Activated CD4-positive, alpha-beta T cell treated with anti-CD3 and anti-CD28 coated beads, Interleukin-2, amount 10 ng/mL, durations not matched to agents 24 days and 14 days (primary cell): ENCODE measurements at places on chromosomes 4 and X.

DNA sequence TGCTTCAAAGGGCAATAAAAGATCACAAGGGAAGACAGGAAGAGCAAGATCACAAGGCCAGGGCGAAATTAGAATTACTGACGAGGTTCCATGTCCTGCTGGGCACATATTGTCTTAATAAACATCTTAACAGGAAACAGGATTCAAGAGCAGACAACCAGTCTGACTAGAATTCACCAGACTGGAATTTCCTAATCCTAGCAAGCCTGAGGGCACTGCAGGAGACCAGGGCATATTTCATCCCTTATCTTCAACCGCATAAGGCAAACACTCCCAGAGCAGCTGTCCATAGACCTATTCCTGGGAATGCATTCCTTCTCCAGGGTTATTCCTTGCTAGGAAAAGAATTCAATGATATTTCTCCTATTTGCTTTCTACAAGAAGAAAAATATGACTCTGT lies 12.4 kb upstream of the TDO2 start:
- no peak for DNase-seq

- DNase-seq = no peak
Observed at GRCh38 chr4:6115342-6115741, 85.0 kb downstream of the JAKMIP1 start.

DNA sequence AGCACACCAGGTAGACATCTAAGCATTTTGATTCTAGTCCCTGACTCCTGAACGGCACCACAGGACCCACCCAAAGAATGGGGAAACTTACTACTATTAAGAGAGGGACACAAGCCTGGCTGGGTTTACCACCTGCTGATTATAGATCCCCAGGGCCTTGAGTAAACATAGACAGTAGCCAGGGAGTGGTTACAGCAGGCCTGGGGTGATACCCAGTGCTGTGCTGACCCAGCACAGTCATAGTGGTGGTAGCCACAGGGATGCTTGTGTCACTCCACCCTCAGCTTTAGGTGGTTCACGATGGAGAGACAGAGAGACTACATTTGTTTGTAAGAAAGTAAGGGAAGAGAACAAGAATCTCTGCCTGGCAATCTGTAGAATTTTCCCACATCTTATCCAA lies 11.7 kb downstream of the CYSLTR1 start:
- no peak for DNase-seq

DNA sequence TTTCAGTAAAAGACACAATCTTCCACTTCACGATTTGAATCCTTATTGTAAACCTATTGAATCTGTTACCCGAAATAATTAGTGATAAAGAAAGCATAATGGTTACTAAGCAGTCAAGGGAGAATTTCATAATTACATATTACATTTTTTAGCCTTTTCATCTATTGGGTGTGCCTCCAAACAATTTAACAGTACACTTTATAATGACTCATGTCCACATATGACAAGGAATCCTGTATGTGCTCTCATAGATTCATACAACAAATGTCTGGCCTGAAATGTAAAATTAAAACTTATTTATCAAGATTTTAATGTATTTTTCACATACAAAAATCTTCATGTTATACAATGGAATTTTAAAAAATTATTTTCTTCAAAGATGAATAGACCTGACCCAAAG lies 39.4 kb downstream of the PPP3CA start:
- DNase-seq = no peak

DNA sequence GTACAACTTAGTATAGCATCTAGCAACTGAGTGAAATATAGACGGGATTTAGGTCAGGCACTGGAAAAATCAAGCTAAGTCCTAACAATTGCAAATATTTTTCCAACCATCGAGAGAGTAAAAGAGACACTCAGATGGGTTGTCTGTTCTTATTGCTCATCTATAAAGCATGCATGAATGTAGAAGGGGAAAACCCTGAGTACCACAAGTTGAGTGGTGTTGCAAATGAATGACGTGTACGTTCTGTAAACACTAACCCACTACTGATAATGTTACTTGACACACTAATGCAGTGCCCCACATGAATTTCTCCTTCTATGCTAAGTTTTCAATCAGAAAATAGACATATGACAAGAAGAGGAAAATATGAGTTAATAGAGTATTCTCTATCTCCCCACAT lies 211.2 kb downstream of the COX18 start:
- DNase-seq = no peak

DNA sequence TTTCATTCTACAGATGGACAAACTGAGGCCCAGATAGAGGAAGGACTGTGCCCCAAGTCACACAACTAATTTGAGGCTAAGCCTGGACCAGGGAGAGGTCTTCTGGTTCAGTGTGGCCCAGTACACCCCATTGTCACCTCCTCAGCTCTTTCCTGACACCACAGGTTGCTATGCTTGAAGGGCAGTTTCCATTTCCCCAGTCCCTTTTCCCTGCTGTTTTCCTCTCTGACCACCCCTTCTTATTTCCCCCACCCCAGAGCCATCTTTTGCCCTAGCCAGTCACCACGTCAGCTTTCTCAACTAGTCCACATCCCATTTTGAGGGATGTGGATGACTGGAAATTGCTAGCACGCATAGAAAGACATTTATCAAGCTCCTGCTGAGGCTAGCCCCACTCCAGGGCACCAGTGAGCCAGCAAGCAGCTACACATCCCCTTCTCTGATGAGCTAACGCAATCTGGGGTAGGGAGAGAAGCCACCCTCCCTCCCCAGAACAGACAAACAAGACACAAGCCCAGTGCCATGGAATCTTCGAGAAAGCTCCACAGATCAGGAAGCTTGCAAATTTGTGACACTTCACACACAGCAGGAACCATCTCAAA lies 1.3 kb downstream of the GABRE start:
- no peak for DNase-seq

DNA sequence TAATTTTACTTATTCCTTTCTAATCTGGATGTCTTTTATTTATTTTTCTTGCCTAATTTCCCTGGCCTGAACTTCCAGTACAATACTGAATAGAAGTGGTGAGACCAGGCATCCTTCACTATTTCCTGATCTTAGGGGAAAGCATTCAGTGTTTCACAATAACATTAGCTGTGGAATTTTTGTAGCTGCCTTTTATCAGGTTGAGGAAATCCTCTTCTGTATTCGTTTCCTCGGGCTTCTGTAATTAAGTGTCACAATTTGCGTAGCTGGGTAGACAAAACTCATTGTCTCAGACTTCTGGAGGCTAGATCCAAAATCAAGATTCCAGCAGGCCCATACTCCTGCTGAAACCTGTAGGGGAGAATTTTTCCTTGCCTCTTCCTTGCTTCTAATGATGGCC lies 598.4 kb upstream of the FTHL17 start:
- DNase-seq = no peak
